SK-MEL-5 (cell line): ENCODE measurements at places on chromosomes 3 and 15. TPM values are rescaled to one million over a fixed set of nuclear protein-coding genes. Genes with fewer than 3 reads are reported as not detected.

BTLA gene
- not detected in 2 replicates for total RNA-seq

UNC45A gene
- total RNA-seq = 58.4 and 62.4 TPM in 2 replicates

DNA sequence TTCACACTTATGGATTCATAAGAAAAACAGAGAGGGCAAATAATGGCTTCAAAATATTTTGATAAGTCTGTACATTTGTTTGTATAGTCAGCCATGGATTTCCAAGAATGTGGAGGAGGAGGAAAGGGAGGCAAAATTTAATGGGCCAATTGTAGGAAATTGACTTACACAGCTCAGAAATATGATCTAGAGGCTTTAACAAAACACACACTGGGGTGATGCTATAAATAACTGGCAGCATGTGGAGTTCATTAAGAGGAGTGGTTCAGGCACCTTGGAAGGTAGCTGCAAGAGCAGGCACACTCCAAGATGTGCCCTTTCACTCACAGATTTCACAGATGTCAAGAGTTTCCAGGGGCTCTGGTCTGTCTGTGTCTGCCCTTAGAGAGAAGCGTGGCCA lies 193.4 kb upstream of the RASGRP1 start:
- no peak for DNase-seq

KLF15 gene
- 20.4 and 23.5 TPM in 2 replicates for total RNA-seq

ADAMTSL3 gene
- total RNA-seq = 0.05 and 0.08 TPM in 2 replicates

NIPA2 gene
- total RNA-seq = 130 and 131 TPM in 2 replicates

GRCh38 chr3:16476636-16477035 lies 36.9 kb downstream of the RFTN1 start:
- no peak for DNase-seq

PLAAT1 gene
- 19.3 and 21.1 TPM in 2 replicates for total RNA-seq

GRIP2 gene
- total RNA-seq = 0.18 and 0.27 TPM in 2 replicates

DNA sequence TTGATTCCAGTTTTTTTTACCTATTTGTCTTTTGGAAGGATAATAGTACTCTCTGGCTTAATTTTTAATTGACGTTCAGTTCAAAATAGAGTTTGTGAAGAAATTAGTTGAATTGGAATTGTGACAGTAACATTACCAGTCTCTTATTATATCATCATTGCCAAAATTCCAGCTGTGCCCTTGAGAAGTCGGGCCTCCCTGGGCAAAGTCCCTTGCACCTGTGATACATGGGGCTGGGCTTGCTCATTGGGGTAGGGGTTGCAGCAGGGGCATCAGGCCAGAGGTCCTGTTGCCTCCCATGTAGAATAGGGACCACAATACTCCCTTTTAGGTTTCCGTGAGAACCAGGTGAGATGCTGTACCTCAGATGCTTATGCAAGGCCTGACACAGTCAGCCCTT lies 27.9 kb upstream of the APEH start:
- no peak for DNase-seq

CKMT1B gene
- total RNA-seq = 55.2 and 55.6 TPM in 2 replicates

DNA sequence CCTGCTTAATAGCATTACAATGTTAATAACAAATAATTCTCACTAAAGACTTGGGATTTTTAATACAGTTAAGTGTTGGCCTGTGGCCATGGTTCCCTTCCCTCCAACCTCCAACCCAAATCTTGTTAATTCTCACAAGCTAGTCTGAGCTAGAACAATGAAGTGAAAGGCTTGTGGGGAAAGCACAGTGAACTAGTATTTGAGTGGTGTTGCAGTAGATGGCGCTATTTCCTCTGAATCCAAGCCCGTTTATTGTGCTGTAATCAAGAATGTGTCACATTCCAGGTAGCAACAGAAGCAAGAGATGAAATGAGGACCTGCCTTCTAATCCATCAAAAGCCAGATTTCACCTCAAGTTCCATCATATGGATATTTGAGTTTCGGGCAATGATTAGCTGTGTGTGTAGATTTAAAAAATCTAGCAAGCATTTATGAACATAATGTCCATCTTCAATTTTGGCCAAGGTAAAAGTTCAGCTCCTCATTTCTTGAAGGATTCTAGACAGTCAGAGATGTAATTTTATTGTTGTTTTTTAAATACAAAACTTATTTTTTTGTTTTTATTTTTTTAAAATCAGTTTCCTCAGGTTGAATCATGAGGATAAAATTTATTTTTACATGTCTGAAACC lies 160.7 kb downstream of the SQOR start:
- DNase-seq = peak; percentile 70

CAPN7 gene
- total RNA-seq = 36.0 and 45.5 TPM in 2 replicates

DNA sequence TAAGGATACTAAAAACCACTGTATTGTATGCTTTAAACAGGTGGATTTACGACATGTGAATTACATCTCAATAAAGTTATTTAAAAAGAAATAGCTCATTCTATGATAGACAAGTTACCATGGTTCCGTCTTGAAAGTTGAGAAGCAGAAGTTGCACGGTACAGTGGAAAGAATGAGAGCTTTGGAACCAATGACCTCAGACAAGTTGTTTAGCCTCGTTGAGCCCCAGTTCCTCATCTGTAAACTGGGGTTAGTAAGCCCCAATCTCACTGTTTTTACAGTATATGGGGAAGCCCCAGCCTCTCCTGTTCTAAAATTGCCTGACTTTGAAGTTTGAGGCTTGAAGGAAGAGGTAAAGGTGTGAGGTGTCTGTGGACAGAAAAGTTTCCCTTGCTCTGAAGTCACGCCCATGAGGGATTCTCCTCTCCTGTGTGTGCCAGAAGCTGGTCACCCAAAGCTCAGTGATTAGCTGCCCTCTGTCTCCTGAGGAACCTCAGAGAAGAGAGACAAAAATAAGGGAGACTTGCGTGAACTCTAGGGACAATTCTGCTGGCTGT lies 10.0 kb downstream of the CRYGS start:
- no peak for DNase-seq

GRCh38 chr3:105944276-105944675 lies 75.5 kb upstream of the CBLB start:
- no peak for DNase-seq

- no peak for DNase-seq
Measured at GRCh38 chr3:176097027-176097426, 1100.3 kb downstream of the TBL1XR1 start.

DNA sequence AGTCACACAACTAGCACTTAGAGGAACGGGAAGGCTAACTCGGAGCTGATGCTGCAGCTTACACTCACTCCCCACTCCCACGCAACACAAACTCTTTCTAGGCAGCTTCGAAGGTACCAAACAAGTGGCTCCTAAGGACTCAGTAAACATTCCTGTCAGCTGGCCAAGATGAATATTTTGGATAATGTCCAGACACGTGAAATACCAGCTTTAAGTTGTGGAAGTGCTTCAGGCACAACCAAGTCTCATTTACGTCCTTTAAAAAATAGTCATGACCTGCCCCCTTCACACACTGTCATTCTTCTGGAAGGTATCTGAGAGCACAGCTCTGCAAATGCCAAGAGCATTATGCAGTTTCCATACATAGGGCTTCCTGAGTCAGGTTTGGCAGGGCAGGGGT lies 1005.9 kb upstream of the CFAP20DC start:
- no peak for DNase-seq

DNA sequence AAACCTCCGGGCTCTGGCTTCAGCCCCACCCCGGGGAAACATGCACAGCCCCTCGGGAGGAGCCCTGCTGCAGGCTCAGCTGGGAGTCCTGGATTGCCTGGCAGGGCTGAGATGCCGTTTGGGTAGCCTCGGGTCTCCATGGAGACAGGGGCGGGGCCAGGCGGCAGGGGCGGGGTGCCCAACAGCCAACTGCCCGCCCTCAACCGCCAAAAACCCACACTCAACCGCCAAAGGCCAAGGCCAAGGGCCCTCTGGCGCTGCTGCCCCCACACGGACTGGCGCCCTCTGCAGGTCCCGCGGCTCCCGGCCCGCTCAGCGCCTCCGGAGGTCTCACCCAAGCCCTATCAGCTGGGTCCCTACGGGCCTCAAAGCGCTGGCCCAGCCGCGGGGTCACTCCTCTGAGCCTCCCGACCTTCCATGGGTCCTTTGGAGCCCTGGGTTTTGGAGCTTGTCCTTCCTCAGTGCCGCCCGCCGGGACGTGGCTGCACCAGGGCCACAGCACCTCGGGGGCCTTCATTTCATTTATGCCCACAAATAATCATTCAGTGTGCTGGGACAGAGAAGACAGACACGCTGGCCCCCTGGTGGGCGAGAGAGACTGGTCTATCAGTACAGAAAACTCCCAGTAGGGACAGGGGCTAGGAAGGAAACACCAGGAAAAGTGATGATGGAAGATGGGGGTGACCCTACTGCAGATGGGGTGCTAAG lies 33.5 kb upstream of the ACAD9 start:
- DNase-seq = peak; percentile 72

GRCh38 chr3:2706144-2706835 lies 403.9 kb downstream of the IL5RA start:
- DNase-seq = no peak

SLC22A14 gene
- not detected in 2 replicates for total RNA-seq

DNA sequence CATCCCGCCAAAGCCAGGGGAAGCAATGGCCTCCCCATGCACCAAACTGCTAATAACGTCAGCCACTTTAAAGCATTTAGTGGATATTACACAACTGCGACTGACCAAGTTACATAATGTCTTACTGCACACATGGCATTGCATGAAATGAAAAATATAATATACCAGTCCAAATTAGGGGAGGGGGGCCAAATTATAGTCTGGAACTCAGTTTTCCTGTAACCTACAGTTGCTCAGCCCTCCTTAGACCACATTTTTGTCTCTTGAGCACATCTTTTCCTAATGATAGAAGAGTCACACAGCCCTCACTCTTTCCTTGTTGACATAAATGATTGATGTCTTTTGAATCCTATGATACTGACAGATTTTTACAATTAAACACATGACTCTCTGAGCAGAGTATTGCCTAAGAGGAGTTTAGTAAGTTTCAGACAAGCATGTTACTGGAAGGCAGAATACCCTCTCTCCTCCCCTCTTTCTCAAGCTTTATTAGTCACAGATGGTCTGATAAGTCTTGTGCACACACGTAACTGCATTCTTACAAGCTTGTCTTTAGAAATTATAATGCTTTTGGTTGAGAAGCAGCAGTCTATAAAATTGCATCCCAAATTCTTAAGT lies 1.1 kb upstream of the PLD1 start:
- DNase-seq = peak; percentile 61

FAM98B gene
- total RNA-seq = 10.1 and 12.5 TPM in 2 replicates

DNA sequence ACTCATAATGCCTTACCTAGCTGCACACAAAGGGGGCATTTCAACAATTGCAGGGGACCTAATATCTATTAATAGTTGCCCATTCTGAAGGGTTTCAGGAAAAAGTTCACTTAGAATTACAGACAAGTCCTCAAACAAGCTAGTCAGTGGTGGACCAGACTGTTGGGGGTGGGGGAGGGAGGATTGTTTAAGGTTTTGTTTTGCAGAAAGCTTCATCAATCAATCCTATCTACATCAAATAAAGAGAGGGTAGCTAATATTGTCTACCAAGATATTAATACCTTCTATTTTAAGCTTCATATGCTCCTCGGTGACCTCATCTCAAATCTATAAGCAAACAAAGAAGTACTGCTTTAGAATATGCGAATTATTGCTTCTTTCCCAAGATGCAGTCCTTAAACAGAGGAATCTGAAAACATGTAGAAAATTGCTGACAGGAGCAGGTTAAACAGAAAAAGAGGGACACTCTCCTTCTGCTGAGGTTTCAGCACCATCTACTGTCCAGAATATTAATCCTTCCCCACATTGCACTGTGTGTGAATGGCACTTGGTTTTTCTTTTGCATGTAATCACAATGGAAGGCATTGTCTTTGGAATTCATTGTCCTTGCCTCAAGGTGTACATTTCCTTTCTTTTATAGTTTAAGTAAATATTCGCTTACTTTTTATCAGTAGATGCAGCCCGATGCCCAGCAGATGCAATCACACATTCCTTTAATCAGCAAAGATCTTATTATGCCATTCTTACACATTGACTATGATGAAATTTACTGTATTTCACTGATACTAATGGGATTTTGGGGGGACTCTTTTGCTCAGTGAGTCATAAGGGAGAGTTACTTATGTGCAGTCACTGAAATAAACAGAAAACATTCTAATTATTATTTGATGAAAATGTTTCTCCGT lies 94.7 kb downstream of the IL5RA start:
- DNase-seq = peak; percentile 79

- no peak for DNase-seq
Measured at GRCh38 chr3:192867645-192868044, 50.0 kb downstream of the MB21D2 start.

CYP19A1 gene
- 0.13 TPM in 1 of 2 replicates, not detected in the other for total RNA-seq

- no peak for DNase-seq
Measured at GRCh38 chr3:56980798-56981390, 79.6 kb upstream of the SPATA12 start.

DNA sequence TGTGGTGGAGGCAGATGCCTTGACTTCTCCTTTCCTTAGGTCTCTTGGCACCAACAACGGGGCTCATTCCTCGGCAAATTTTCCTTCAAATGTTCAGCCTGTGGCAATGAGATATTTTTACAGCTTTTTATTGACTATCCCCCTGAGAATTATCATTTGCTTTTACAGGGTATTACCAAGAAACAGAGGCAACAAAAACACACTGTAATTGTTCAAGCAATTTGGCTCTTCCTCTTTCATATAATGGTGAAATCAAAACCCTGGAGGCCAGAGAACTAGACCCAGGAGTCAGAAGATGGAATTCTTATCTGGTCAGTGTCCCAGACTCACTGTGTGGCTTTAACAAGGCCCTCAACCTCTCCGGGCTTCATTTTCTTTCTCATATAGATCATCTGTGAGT lies 40.1 kb downstream of the TRIM42 start:
- no peak for DNase-seq

SRGAP3 gene
- total RNA-seq = 2.1 and 3.0 TPM in 2 replicates

DNA sequence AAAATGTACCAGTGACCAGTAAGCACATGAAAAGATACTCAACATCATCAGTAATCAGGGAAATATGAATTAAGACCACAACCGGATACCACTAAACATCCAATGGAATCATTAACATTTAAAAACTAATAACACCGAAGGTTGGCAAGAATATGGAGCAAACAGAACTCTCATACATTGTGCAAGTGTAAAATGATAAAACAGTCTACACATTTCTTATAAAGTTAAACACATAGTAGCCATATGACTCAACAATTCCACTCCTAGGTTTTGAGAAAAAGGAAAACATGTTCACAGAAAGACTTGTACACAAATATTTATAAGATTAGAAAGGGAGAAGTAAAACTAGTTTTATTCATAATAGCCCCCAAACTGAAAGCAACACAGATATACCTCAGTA lies 60.3 kb upstream of the SLCO2A1 start:
- no peak for DNase-seq

- DNase-seq = peak; percentile 88
Measured at GRCh38 chr15:52491472-52491871, 37.2 kb downstream of the MYO5A start.

- DNase-seq = no peak
Measured at GRCh38 chr15:39132954-39133600, 447.8 kb upstream of the THBS1 start.

DNA sequence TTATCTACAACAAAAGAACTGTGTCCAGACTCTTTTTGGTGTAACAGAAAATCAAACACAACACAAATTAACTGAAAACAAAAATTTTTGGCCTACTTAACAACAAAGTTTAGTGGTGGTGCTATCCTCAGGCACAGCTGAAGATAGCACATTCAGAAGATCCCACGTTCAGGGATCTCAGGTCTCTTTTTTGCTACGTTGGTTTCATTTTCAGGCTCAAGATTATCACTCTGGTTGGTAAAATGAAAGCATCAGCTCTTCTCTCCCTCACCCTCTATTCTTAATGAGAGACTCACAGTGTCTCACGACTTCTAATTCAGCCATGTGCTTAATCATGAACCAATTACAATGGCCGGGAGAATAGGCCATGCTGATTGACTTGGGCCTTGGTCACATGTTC lies 146.9 kb upstream of the PTPRG start:
- DNase-seq = no peak

TTLL13 gene
- 0.18 TPM in 1 of 2 replicates, not detected in the other for total RNA-seq
